Activated CD4-positive, alpha-beta T cell treated with anti-CD3 and anti-CD28 coated beads, Interleukin-2, Interleukin-6, amounts not matched to agents 100 ng/mL and 50 ng/mL, durations not matched to agents 16 hours and 8 hours (primary cell): ENCODE measurements at places on chromosomes 11 and 22.
A peak's percentile ranks its signal among the peaks of the same experiment; 100 is the strongest.

DNA sequence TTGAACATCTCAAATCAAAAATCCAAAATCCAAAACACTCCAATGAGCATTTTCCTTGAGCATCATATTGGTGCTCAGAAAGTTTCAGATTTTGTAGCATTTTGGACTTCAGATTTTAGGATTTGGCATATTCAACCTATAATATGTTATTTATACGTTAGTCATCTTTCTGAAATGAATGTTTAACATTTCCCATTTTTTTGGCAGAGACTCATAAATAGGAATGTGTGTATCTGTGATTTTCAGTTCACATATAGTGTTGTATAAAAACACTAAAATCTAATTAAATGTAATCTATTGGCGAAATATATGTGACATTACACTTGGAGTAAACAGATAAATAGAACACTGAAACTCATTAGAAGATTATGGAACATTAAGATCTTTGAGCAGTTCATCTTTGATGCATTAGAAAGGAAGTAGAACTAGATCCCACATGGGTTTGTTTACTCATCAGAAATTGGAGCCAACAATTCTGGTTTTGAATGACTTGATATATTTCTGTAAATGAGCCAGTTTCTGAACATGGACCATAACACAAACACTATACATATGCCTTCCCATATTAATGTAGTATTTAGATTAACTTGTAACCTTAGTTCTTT is 153.1 kb downstream of the UVRAG start:
- DNase-seq = no peak

DNA sequence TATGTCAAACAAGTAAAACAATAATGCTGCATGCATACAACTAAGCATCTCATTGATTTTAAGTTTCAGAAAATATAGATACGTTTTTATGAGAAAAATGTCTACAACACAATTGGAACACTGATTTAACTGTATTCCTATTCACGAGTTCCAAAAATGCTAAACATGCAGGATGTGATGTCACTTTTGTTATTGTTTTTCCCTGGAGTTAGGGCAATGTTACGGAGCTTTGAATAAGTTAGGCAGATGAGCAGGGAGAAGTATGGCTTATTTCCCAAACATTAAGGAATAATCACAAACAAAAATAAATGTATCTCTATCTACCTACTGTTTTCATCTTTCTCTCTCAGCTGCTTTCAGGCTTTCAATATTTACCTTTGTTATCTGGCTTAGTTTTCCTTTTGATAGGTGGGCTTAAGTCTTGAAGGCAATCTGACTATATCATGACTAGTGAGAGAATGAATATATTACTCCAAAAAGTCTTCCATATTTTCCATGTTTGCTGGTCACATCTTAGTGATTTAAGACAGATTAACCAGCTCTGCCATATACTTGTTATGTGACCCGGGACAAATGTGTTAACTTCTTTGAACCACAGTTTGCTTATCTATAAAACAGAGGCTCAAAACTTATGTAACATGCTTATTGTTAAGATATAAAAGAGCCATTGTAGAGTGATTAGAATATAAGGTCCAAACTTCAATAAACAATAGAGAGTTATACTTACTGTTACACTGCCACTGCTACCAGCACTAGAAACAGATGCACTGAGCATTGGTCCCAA is 854.4 kb upstream of the CCDC90B start:
- DNase-seq = no peak

- no peak for DNase-seq
These were observed 116.6 kb upstream of the BID start for GRCh38 chr22:17890892-17891291.

DNA sequence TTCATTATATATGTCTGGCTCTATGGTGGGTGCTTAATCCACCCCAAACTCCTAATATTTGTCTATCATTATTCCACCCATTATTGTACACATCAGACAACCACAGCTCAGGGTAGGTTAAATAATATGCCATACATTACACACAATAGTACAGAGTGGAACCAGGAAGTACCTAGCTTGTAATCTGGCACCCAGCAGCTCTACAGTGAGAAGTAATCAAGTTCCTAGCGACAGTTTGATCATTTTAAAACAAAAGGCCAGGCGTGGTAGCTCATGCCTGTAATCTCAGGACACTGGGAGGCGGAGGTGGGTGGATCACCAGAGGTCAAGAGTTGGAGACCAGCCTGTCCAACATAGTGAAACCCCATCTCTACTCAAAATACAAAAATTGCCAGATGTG is 141.0 kb downstream of the LARGE1 start:
- no peak for DNase-seq

DNA sequence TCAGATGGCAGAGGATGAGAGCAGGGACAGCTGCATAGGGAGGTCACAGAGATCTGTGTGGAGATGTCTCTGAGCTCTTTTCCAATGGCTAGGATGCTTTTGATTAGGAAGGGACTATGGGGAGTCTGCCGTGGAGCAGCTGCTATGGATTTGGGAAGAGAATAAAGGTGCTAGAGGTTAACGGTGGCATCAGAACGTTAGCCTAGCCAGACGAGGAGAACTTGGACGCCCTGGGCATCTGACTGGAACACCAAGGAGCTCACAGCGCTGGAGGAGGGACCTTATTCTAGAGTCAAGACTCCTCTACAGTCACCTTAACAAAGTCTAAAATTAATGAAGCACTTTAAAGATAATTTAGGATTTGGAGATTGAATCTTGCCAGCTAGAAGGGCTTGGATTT is 157.2 kb upstream of the B3GAT1 start:
- no peak for DNase-seq

DNA sequence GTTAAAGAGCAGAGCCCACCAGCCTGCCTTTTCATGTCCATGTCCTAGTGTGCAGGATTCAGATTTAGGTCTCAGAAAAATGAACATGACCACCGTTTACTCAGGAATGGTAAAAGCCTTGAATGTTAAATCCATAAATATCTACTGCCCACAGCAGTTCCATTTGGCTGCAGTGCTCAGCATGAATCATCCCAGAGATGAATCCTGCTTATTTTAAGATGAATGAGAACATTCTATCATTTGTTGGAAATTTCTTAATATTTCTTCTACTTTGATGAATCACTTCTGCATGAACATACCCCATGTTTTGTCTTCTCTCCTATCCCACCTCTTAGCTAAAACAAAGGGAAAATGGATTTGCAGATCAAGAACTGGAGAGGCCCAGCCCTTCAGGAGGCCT is 47.5 kb upstream of the AQP11 start:
- no peak for DNase-seq

GRCh38 chr11:1346669-1347390 is 37.4 kb upstream of the TOLLIP start:
- DNase-seq = no peak

- peak; percentile 93 for DNase-seq
These were observed 35.2 kb downstream of the LRFN4 start for GRCh38 chr11:66891851-66892660.
